IPS DF 6.9 (cell line): ENCODE measurements at places on chromosomes 1 and 21.

DNA sequence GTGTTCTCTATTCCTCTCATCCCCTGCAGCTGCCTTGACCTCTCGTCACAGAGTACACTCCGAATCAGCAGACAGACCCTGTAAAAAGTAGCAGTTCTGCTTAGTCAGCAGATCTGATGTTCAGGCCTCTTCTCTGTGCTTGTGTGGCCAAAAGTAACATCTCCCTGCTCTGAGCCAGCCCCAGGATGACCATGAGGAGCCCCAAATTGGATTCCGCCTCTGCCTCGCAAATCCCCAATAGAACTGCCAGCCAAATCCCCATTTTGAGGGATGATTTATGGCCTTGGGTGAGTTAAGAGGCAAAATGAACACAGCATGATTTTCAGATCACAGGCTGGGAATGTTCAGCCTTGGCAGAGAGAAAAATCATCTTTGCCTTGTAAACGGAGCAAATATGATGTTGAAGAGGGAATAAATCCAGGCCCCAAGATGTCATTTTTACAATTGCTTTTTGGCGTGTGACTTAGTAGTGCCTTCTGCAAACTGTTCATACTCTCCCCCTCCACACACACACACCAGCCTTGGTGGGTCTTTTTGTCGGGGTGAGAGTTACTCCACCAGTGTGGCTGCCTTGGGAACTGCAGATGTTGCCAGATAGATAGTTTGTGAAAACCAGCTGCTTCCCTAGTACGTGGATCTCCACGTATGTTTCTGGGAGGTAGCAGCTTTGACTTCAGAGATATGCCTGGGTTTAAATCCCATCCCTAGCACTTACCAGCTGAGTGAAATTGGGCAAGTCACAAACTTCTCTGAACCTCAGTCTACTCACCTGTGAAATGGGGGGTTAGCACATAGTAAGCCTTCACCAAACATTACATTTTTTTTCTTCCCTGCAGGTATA is 77.8 kb downstream of the MAN1C1 start:
- DNase-seq = no peak

- no peak for DNase-seq
Measured at GRCh38 chr1:170707959-170708655, 44.2 kb downstream of the PRRX1 start.

DNA sequence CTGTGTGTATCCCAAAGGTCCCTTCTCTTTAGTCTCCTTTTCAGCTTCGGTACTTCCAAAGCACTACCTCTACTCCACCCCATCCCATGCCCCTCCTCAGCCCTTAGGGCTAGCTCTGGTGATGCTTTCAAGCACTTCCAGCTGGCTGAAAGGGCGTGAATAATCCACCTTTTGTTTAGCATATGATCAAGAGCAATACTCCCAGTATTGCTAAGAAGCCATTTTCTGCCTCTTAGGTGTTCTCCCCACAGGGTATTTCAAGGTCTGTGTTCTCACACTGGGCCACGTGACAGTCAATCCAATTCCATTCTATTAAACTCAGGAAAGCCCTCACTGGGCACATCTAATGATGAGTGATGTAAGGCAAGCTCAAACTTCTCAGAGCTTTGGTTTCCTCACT is 298.5 kb upstream of the PROX1 start:
- DNase-seq = no peak

DNA sequence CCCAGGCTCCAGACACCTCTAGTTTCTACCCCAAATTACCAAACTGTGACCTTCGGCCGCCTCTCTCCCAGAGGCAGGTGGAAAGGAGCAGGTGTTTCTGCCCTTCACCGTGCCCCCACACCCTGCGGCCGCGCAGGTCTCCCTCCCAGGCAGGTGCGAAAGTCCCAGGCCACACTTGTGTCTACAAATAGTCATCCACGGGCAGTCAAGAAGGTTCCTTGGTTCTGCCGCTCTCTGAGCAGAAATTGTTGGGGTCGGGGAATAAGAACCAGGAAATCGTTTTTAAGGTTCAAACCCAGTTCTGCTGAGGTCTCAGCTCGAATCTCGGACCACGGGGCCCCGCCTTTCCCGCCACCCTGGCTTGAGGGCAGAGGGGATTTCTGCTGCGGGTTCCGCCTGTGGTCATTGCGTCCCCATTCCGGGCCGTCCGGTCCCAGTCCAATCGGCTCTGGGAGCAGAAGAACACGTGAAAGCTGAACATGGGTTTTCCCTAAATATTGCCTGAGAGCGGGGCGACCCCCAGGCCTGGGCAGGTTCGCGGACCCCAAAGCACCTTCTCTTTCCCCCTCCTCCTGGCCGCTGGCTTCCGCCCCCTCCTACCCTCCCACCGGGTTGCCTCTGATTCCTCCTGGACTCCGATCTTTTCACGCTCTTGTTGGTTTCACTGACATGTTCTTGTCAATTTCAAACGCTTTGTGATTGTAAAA is 1.2 kb upstream of the ATF3 start:
- DNase-seq = no peak

DNA sequence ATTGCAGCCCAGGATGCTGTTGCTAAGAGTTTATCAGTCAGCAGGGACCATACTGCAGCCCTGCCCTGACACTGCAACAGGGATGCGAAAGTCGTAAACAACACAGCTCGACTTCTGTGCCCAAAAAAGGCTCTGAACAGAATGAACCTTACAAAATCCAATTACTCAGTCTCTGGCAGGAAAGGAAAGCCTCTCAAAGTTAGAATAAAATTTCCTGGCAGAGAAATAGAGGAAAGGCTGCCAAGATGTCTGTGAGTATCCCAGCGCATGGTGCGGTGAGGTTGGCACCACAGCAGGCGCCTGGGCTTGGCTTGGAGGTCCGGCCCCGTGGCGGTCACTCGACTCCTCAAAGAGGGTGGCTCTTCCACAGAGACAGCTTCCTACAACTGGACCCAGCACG is 185.8 kb downstream of the PCP4 start:
- no peak for DNase-seq

GRCh38 chr1:199982606-199983005 is 44.9 kb upstream of the NR5A2 start:
- no peak for DNase-seq

- DNase-seq = peak; percentile 68
Measured at GRCh38 chr21:45439161-45439872, 34.4 kb downstream of the COL18A1 start.

DNA sequence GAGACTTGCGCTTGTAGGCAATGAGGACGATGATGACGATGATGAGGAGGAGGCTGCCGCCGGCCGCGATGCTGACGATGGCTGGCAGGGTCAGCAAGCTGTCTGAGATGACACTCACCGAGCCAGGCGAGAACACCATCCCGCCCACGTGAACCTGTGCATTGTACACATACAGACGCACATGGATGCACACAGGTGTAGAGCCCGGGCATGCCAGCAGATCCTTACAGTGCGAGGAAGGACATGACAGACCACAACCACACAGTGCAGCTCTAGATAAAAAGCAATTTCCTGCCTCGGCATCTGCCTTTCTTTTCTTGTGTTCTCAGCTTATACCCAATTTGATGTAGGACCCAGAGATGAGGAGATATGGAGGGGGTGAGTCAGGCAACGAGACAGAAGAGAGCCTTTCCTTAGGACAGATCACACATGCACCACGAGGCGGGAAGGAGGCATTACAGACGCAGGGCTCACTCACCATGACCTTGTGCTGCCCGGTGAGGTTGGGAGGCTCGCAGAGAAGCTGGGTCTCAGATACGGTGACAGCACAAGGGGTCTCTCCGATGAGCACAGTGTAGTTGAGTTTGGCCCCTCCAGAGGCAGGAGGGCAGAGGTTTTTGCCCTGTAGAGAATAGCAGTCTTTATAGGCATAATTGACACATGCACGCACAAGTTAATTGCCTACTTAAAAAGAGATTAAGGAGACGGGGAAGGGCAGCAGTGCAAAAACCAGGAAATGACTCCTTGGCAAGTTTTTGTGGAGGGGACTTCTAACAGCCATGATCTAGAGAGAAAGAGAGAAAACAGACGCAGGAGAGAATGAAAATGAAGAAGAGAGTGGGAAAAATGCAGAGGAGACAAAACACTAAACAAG is 133.9 kb upstream of the CD34 start:
- no peak for DNase-seq

GRCh38 chr1:201060586-201060985 is 37.1 kb upstream of the KIF21B start:
- DNase-seq = no peak

DNA sequence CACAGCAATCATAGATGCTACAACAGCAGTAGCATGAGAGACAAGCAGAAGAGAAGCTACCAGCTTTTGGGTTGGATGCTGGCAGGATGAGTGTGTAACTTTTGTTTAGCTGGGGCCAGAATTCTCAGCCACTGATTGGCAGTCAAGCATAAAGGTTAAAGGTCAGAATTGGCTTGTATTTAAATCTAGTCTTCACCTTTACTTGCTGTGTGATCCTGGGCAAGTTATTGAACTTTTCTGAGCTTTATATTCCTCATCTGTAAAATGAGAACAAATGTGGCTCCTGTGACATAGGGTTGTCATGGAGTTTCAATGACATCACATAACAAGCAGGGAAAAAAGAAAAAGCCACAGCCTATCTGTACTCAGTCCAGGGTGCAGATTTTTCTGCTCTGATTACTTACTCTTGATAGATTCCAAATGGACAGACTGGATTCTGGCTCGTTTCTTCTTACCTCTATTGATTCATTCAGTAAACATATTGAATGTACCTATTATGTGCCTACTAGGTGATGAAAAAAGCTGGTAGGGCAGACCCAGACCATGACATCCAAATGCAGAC is 2.8 kb upstream of the AZIN2 start:
- DNase-seq = no peak

- DNase-seq = no peak
Measured at GRCh38 chr1:12580054-12580887, 37.7 kb downstream of the DHRS3 start.

DNA sequence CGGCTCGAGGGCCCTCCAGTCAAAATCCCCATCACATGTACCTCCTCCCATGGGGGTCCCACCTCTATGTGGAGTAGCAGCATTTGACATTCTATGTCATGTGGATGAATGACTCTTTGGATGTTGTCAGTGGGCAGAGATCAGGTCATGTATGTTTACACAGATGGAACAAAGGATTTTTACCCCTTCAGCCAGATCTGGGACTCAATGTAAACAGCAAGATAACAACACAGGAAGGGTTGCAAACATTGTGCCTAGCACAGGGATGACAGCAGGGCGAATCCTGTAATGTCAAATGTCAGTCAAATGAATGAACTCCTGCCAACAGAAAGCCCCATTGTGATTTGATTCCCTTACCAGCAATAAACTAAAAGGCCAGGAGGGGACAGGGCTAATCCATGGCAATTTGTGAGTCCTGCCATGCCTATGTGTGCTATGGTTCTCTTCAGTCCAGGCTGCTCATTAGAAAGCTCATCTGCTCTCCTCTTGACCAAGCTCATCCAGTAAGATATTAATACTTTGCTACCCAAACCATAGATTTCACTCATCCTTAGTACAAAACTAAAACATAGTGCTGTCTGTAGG is 60.3 kb downstream of the PGBD5 start:
- DNase-seq = no peak

- peak; percentile 35 for DNase-seq
Measured at GRCh38 chr1:147567594-147568381, 26.5 kb downstream of the BCL9 start.

DNA sequence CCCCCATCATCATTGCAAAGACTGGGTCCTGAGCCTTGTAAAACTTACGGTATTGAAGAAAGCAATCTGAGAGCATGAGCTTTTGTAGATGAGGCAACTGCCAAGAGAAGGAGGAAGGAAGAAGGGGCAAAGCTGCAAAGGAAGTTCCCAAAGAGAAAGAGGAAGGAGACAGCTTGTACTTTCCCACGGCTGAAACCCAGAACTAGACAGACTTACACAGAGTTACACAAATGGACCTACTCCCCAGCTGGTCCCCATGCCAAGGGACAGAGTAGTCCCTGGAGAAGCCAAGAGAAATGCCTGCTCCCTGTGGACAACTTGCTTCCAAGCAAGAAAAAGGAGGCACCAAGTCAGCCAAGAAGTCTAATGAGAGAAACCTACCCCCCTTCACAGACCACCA is 22.6 kb downstream of the SLC5A9 start:
- no peak for DNase-seq

- DNase-seq = no peak
Measured at GRCh38 chr21:44943686-44944550, 4.1 kb downstream of the SLX9 start.

DNA sequence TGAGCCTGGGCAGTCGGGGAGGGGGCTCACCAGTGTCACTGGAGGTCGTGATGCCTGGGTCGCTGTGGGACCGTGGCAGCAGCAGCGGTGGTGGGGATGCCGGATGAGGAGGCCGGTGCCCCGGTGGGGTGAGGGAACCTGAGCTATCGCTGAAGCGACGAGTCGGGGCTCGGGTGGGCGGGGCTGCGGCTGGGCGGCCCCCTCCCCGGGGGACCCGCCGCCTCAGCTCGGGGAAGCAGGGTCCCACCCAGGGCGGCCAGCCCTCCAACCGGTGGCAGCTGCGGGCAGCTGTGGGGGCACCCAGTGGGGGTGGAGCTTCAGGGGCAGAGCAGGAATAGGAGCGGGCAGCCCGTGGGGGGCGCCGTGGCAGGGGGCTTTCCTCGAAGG is 5.0 kb downstream of the ENTREP3 start:
- DNase-seq = no peak

DNA sequence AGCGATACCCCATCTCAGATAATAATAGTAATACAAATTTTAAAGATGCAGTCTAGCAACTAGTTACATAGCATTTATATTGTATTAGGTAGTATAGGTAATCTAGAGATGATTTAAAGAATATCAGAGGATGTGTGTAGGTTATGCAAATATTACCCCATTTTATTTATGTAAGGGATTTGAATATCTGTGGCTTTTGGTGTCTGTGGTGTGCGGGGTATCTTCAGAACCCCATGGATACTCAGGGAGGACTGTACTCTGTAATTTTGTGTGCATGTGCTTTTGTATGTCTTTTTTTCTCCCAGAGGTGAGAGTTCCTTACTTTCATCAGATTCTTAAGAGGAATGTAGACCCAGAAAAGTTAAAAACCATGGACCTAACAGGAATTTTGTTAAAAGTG is 12.8 kb downstream of the RNF2 start:
- DNase-seq = no peak

- DNase-seq = no peak
Measured at GRCh38 chr1:107486349-107486748, 345.5 kb downstream of the NTNG1 start.

DNA sequence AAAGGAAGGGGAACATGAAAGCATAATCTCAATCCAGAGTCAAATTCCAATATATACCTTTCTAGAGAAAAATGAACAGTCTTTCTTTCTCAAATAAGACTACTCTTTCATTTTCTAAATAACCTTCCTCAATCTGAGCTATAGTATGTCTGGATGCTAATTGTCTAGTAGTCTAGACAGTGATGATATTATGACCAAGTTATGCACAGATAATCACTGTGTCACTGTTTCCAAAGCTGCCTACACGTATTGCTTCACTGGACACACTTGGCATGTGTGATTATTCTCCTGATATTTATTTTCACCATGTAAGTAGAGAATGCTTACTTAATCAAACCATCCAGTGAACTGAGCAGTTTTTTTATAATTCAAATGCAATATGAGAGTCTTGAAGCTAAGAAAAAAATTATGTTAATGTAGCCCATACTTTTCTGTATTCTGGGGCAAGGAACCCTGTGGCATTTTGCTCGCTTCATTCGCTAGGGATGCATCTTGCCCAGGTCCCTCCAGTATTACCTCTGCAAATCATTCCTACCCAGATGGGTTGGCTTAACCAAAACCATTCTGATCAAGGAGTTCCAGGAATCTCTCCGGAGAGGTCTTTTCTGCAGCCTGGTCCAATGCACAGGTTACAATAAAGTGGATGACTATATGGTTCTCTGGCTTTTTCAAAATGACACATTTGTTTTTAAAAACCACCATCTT is 303.1 kb upstream of the RUNX1 start:
- no peak for DNase-seq

- no peak for DNase-seq
Measured at GRCh38 chr1:45322486-45323040, 4.1 kb upstream of the HPDL start.
